ENCODE measurements at places on chromosomes 16 and 17.

DNA sequence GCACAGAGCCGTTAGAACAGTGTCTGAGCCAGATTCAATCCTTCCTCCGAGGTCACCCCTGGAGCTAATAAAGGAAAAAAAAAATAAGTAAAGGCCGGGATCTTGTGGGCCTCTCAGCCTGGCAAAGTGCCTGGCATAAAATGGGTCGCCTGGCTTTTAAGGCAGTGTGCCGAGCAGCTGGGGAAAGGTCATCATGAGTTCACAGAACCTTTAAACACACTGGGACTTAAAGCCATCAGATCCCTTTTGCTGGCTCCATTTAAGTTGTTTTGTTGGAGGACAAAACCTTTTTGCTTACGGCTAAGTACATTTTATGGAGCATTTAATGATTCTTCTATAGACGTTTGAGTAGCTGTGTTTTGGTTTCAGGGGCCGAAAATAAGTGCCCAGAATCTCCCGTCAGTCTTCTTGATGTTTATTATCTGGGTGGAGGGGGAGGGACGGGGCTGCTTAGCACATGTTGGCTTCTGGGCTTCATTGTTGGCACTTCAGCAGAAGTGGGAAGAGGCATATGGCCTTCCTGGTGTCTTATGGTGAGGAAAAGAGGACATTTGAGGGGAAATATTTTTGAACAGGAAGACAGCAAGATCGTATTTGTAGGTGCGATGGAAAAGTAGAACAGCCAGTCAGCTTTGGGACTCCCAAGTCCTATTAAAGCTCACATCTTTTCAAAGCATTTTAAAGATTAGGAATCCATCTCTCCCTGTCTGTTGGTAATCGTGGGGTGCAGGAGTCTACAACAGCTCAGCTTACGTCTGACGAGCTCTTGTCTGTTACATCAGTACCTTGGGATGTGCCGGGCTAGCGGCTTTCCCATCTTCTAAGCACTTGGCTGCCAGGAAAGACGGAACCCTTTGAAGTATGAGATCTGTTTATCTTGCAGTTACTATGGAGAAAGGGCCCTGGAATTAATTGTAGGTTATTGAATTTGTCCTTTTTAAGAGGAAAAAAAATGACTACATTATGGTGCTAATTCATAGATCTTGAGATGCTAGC lies 31.1 kb downstream of the RBFOX1 start:
- DNase-seq, result no peak

GRCh38 chr17:54046570-54046969 lies 223.8 kb downstream of the KIF2B start:
- no peak for DNase-seq

DNA sequence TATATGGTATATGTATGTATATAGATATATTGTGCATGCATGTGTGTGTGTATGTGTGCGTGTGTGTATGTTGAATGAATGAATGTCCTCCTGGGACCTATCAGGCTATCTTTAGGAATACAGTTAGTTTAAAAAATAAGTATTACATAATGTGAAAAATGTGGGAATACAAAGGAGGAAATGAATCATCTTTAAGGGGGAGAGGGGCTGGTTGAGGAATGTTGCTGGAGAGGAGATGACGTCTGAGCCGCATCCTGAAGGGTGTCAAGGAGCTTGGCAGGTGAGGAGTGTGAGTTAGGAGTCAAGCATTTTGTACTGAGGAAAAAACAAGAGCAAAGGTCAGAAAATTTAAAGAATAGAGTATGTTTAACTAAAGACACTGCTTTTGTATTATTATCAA lies 62.4 kb upstream of the NLK start:
- no peak for DNase-seq

GRCh38 chr16:85449885-85450245 lies 163.3 kb upstream of the GSE1 start:
- no peak for DNase-seq

- DNase-seq, result no peak
These were observed 10.5 kb downstream of the AP2B1 start for GRCh38 chr17:35597604-35598003.

GRCh38 chr16:64773638-64774037 lies 348.2 kb downstream of the CDH11 start:
- no peak for DNase-seq

DNA sequence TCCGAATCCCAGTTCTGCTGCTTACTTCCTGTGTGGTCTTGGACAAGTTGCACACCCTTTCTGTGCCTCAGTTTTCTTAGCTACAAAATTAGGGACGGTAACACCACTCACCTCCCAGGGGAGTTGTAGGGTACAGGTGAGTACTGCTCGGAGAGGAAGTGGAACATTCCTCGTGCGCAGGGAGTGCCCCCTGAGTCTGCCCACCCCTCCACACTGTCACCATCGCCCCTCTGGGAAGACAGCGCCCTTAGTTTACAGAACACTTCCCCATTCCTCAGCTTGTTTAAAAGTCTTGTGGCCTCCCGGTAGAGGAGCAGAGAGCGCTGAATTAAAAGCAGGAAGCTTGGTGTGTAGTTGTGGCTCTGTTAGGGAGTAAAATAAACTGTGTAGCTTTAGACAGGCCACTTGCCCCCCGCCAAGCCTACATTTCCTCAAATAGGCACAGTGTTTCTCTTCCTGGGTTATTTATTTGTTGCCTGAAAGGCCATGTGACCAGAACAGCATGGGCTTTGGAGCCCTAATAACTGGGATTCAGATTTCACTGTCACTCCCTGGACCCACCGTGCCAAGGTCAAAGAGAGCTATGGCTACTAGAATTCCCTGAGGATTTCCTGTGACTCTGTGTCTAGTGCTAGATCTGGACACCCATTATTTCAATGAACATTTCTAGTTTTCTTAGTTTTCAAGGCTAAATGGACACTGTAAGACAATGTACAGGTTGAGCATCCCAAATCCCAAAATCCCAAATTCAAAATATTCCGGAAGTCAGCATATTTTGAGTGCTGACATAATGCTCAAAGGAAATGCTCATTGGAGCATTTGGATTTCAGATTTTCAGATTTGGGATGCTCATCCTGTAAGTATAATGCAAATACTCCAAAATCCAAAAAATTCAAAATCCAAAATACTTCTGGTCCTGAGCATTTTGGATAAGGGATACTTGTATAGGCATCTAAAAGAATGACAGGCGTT lies 372.5 kb downstream of the SNX29 start:
- DNase-seq, result no peak

DNA sequence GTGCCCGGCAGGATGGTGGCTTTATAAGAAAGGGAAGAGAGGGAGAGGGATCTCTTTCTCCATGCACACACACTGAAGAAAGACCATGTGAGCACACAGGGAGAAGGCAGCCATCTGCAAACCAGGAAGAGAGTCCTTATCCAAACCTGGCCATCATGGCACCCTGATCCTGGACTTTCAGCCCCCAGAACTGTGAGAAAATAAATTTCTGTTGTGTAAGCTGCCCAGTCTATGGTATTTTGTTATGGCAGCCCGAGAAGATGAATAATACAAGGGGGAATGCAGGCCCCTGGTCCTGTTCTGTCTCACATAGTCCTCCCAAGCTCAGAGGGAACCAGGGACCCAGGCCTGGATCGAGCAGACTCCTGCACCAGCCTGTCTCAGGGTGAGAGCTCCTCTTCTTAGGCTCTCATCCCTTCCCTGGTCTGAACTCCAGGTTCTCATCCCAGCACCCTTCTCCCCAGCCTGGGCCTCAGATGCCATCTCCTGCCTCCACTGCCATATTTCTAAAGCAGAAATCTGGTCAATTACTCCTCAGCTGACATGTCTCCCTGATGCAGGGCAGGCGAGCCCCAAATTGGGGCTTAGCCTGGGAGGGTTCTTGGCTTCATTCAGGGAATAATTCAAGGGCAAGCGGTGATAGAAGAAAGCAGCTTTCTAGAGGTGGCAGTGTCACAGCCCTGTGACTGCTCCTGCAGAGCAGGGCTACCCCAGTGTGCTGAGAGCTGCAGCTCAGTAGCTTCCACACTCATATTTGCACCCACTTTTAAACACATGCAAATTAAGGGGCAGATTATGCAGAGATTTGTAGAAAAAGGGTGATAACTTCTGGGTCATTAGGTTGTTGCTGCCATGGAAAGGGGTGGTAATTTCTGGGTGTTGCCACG lies 28.8 kb downstream of the IGFBP4 start:
- DNase-seq, result no peak

GRCh38 chr17:32536736-32537643 lies 50.2 kb downstream of the CDK5R1 start:
- peak; percentile 16 for DNase-seq

DNA sequence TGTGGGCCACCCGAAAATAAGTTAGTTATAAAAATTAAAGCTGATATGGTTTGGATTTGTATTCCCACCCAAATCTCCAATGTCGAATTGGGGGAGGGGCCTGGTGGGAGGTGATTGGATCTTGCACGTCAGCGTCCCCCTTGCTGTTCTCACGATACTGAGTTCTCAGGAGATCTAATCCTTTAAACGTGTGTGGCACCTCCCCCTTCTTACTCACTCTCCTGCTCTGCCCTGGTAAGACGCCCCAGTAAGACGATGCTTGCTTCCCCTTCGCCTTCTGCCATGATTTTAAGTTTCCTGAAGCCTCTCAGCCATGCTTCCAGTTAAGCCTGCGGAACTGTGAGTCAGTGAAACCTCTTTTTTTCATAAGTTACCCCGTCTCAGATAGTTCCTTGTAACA lies 35.4 kb downstream of the SYCE1L start:
- DNase-seq, result no peak

GRCh38 chr17:78777881-78778280 lies 4.2 kb downstream of the CYTH1 start:
- DNase-seq, result no peak

DNA sequence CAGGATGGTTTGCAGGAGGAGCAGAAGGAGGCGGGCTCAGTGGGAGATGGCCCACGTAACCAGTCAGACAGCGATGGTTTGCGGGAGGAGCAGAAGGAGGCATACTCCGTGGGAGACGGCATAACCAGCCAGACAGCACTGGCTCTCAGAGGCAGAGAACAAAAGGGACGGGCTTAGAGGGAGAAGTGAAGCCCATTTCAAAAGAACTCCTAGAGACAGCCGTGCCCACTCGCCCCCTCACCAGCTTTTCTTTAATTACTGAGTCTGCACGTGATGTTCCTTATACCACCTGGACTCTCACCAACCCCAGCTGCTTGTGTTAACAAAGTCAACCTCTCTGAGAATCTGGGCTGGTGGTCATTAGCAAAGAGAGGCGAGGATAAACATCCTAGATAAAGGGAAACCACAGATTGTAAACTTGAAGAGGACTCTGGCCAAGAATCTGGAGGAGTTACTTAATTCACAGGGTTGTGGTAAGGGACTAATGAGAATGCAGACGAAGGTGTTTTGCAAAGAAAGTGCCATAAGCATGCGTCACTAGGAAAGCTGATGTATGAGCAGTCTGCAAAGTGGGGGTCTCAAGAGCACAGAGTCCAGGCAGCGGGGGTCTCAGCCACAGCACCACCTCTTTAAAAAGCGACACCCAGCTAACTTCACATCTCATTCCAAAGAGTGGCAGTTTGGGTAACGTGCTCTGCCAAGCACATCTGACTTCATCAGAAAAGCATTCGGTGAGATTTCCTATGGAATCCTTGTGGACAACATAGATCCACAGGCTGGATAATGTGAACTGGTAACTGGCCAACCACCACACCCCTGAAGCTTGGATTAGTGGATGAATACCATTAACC lies 51.7 kb downstream of the NXN start:
- DNase-seq, result peak; percentile 86

- no peak for DNase-seq
These were observed 86.3 kb downstream of the VPS53 start for GRCh38 chr17:628089-628941.

- DNase-seq, result no peak
These were observed 116.5 kb upstream of the GOT2 start for GRCh38 chr16:58850678-58851020.

DNA sequence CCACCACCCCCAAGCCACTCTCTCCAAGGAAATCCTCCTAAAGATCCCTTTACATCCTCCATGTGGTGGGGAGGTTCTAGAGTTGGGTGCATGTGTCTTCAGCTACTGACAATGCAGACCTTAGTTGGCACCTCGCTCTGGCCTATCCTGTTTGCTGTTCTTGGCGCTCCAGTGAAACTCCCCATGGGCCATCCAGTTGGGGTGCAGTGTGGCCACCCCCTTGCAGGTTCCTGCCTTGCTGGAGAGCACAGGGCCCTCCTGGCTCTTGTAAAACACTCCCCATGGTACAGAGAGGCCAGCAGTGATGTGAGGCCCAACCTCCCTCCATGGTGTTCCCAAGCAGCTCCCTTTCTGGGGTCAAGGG lies 22.7 kb upstream of the STH start:
- DNase-seq, result no peak

DNA sequence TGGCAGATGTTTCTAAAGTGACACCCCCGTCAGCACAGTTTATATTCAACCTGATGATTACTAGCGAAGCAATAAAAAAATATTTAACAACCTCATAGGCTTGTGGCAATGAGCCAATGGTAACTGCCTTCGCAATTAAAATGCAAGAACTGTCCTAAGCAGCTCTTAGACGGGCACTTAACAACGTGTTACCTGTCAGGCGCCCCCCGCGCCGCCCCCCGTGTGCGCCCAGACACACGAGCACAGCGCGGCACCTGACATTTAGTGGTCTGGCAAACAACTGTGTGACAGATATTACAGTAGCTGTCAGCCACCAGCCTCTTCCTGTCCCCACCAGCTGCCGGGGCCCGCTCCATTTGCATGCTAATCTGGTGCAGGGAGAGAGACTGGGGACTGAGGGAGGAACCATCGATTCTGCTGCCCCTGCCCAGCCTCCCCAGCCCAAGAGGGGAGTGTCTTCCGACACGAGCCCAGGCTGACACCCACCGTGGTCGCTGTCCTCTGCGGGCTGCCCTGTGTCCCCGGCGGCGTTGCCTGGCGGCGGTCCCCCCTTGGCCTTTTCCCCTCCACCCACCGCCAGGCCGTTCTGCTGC lies 12.7 kb downstream of the NDUFAF8 start:
- DNase-seq, result no peak

GRCh38 chr16:17768257-17768656 lies 297.5 kb upstream of the XYLT1 start:
- DNase-seq, result peak; percentile 85

DNA sequence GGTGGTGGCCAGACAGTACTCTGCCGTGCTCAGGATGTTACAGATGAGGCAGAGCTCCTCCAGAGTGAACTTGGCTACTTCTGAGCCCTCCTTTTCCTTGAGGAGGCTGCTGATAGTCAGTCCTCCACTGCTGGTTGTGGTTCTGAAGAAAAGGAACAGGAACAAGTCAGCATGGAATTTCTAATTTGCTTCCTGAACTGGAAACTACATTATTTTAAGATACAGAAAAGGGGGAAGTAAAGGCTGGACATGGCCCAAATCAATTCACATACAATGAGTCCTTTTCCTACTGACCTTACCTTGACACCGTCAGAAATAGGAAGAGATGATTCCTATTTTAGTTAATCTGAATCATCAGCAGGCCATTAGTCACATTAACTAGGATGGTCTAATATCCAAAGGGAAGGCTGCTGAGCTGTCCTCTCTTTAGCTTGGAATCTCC lies 154.2 kb downstream of the VPS53 start:
- peak; percentile 40 for DNase-seq

DNA sequence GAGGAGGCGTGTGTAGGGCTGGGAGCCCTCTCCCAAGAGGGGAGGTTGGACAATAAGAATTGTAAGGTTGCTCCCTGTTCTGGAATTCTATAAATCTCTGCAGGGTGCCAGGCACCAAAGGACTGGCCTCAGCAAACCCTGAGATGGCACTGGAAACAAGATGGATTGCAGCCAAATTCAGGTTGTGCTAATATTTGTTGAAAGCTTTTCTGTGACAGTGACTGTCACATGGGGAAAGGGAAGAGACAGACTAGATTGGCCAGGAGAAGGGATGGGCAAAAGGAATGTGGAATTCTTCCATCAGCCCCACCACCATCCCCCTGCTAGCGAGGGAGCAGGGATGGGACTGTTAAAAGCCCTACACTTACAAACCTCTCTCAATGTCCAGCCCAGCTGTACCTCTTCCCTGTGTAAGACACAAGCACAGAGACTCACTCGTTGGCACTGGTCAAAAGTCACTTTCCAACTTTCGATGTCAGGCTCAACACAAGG lies 62.4 kb downstream of the SOX9 start:
- no peak for DNase-seq

Measured in AG20443 (cell line).